ENCODE measurements at places on chromosomes 7 and 10. TPM values are rescaled to one million over a fixed set of nuclear protein-coding genes. Genes with fewer than 3 reads are reported as not detected.

The STN1 gene
- polyA plus RNA-seq: 20.8 TPM

The SLC39A12 gene
- not detected for polyA plus RNA-seq

The NXPH1 gene
- polyA plus RNA-seq: not detected

The PLEKHS1 gene
- not detected for polyA plus RNA-seq

The SPACDR gene
- polyA plus RNA-seq: 0.50 TPM

The SLC18A3 gene
- polyA plus RNA-seq: not detected

The REEP3 gene
- 69.9 TPM for polyA plus RNA-seq

The FFAR4 gene
- not detected for polyA plus RNA-seq

The OR13A1 gene
- not detected for polyA plus RNA-seq

The UPK3B gene
- polyA plus RNA-seq: not detected

The DNAJC12 gene
- polyA plus RNA-seq: 1.4 TPM

The HTRA1 gene
- 220 TPM for polyA plus RNA-seq

The C10orf67 gene
- 0.76 TPM for polyA plus RNA-seq

The H2BK1 gene
- not detected for polyA plus RNA-seq

The DYNC1I1 gene
- polyA plus RNA-seq: 0.53 TPM
